ENCODE measurements at places on chromosomes 11 and 22.
A peak's percentile ranks its signal among the peaks of the same experiment; 100 is the strongest.

GRCh38 chr11:29012507-29012906 lies 904.3 kb downstream of the METTL15 start:
- DNase-seq = no peak

DNA sequence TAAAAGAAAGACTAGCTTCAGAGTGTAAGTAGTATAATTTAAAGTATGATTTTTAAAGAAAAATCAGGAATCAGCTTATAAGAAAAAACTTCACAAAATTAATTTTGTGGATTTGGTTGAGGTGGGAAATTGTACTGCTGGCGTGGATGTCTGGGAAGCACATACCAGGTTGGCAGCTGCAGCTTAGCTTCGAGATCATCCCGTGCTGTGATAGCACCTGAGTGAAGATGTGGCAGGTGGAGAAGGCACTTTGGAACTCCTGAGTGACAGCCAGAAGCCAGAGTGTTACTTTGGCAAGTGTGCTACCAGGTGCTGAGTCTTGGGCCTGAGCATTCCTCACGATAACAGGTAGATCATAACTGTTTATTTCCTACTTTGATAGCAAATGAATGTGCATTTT lies 17.7 kb downstream of the ZC3H12C start:
- DNase-seq = no peak

- no peak for DNase-seq
These were observed 149.7 kb upstream of the CADM1 start for GRCh38 chr11:115653926-115654325.

DNA sequence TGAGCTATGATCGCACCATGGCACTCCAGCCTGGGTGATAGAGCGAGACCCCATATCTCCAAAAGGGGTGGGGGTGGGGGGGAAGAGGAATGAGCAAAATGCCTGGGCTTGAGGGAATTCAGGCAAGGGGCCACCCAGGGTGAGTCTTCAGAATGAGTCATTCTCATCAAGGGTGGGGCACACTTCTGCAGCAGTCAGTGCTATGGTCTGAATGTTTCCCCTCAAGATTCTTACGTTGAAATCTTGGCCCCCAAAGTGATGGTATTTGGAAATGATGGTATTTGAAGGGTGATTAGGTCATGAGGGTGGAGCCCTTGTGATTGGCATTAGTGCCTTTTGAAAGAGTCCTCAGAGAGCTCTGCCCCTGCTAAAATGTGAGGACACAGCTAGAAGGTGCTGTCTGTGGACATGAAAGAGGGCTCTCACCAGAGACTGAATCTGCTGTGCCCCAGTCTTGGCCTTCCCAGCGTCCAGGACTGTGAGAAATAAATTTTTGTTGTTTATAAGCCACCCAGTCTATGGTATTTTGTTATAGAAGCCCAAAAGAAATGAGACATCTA lies 86.4 kb upstream of the THY1 start:
- peak; percentile 85 for DNase-seq

DNA sequence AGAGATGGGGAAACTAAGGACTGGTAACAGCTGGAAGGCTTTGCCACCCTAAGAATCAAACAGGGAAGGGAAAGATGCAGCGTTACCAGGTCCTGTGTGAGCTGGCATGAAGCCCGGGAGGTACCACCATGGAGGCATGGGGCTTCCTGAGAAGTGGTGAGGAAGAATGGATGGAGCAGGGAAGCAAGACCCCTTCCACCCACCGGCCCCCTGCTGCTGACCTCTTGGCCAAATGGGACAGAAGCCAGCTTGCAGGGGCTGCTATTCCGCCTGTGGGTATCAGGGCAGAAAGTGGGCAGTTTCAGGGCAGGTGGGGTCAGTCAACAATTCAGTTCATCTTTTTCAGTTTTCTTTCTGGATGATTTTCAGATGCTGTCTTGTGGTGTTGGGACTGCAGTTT lies 1099.9 kb downstream of the TBC1D22A start:
- no peak for DNase-seq

DNA sequence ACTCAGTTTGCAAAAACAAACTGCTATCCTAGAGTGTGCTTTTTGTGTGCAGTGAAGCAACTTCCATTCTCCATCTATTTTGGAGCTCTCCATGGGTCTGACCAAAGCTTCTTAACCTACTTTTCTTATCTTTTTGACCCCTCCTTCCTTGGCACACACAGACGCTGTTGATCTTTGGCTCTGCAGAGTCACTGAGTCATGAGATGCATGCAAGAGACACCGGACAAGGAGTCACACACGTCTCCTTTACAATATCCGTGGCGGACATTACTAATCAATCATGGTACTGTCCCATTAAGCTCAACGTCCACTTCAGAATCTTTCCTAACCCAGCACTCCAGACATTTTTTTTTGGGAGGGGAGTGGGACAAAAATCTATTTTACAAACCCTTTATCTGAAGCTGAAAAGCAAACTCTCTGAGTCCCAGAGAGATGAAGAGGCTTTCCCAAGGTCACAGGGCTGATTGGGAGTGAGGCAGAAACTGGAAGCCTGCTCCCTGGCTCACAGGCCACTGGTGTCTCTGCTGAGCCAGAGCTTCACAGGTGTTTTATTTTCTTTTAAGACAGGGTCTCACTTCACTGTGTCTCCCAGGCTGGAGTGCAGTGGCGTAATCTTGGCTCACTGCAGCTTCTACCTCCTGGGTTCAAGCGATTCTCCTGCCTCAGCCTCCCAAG lies 165.8 kb upstream of the SYT13 start:
- DNase-seq = no peak

GRCh38 chr11:94673951-94674491 lies 94.1 kb upstream of the AMOTL1 start:
- DNase-seq = no peak

- peak; percentile 55 for DNase-seq
These were observed 2.7 kb upstream of the PDE2A start for GRCh38 chr11:72676861-72677341.

DNA sequence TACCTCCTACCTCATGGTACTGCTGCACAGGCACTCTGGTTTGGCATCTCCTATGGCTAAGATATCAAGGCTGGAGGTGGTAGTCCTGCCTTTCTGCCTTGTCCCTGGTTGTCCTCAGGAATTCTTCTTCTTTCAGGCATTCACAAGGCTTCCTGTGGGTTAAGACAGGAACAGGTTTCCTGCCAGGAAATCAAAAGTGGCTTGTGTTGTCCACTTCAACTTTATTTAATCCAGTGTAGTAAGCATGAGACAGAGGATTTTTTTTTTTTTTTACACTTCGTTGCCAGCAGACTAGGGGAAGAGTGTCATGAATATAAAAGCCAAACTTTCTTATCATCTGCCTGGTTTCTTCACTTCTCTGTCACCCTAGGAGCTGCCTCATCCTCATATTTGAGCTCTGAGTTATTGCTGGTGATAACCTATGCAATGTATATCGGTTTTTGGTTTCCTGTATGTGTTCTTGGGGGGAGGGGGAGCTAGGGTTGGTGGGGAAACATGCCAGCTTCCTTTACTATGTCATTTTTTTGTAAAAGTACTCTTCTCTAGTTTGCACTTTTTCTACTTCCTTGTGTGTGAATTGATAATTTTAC lies 50.2 kb downstream of the XKR3 start:
- peak; percentile 4 for DNase-seq

DNA sequence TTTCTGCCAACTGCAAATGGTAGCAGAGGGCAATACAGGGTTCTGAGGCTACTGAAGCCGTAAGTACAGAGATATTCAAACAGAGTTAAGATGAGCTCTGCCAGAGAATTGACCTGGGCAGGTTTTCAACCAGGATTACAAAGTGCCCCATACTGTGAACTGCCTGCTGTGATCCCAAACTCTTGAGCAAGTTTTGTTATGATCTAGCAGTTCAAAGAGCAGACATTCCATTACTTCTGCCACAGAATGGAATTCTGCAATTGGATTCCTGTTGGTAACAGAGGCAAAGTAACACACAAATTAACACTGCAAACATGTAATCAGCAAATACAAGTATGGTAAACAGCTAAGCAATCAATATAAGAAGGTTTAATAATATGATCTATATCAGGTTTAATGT lies 31.2 kb downstream of the ALG9 start:
- no peak for DNase-seq

DNA sequence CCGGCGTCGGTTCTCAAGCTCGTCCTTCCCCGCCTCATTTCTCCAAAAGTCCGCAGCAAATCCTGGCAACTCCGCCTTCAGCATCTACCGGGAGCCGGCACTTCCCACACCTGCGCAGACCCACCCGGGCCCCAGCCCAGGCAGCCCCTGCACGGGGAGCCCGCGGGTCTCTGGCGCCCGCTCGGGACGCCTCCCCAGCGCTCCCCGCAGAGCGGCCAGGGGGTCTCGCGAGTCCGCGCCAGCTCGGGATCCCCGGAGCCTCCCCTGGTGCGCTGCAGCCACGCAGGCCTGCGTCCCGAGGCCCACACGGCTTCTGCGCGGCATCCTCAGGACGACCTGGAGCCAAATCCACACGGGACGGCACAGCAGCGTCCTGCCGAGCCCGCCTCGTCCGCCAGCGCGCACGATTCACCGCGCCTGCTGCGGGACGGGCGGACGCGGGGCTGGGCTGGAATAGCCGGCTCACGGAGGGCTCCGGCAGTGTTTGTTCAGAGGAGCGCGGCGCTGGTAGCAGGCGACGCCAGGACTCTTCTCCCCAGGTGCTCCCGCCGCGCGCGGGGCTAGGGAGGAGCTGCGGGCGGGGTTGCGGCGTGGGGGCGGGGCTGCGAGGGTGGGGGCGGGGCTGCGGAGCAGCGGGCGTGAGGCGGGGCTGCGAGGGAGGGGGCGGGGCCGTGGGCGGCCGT lies 816 bp upstream of the PHRF1 start:
- DNase-seq = no peak

DNA sequence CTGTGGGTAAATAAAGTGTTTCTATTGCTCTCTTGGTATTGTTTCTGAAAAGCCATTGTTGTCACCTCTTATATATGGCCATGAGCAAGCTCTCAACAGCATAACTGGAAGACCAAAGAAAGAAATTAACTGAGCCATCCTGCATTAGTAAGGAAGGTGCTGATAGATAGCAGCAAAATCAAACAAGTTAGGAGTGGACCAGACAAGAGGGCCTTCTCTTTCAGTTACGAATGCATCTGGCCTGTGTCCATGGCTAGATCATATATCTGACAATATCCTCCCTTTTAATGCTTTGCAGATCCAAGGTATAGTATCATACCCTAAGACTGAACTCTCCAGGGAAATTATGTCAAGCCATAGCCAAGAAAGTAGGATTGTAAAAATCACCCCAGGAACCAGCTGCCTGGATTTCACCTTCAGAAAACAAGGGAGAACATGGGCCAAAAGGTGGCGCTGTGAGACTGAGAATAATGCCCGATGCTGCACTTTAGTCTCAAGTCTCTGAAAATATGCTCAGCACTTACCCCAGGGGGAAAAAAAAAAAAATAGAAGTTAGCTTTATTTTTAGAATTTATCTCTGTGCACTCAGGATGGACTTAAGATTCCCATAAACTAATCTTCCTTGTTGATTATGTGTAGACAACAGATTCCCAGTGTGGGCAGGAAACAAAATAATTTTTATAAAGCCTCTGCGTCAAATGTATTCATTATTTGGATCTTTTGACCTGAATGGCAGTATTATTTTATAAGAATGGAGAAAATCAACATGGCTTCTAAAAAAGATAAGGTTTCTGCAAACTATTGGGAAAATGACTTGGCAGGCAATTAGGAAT lies 415.1 kb downstream of the ETS1 start:
- peak; percentile 88 for DNase-seq

DNA sequence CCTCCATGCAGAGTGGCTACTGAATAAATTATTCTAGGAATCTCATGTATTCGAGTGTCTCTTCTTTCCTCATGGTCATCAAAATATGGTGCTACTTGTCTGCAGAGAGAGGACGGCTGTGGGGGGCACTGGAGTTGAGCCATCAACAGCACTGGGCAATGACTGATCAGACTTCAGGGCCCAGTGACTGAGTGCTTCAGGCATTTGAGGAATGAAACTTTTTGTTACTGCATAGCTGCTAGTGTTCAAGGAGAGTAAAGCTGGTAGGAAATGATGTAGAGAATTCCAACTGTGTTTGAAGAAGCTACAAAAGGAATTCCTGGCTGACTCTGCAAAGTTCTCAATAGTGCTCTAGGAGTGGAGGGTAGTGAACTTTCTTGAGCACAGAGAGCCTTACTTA lies 277.7 kb downstream of the CADM1 start:
- no peak for DNase-seq

GRCh38 chr11:79942090-79942489 lies 501.3 kb upstream of the TENM4 start:
- no peak for DNase-seq

DNA sequence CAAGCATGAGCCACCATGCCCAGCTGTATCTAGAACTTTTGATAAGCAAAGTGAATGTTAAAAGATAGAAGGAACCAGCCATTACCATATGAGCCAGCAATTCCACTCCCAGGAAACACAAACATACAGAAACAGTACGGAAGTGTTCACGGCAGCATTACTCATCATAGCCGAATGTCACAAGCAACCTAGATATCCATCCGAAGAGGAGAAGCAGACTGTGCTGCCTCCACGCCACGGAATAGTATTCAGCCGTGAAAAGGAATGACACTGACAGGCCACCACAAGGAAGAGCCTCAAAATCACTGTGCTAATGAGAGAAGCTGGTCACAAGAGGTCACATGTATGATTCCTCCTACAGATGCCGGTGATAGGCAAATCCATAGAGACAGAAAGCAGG lies 17.6 kb upstream of the MGAT3 start:
- DNase-seq = peak; percentile 70

- DNase-seq = peak; percentile 8
These were observed 111.4 kb upstream of the TBCEL start for GRCh38 chr11:120912504-120912903.

GRCh38 chr11:72954860-72955259 lies 140.6 kb downstream of the ATG16L2 start:
- DNase-seq = no peak

DNA sequence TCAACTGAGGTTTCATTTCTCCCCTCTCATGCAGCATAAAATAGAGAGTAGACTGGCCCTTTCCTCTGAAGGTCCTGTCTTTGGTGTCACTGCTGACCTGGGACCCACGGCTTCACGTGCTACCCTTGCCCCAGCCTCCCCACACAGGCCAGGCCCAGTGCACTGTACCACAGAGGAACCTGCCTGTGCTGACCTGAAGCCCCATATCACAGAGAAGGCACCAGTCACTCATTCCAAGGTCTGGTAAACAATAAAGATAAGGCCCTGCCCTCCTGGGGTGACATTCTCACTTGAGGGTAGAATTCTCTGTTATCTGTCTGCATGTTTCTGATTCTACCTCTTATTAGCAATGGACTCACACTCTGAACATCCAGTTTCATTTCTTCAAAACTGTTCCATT lies 51.3 kb downstream of the RPL27A start:
- DNase-seq = no peak

- DNase-seq = no peak
These were observed 42.6 kb upstream of the SCUBE2 start for GRCh38 chr11:9133956-9134355.

GRCh38 chr11:62137881-62138629 lies 14.2 kb downstream of the INCENP start:
- no peak for DNase-seq

- no peak for DNase-seq
These were observed 63.6 kb upstream of the PAX6 start for GRCh38 chr11:31874631-31875191.

DNA sequence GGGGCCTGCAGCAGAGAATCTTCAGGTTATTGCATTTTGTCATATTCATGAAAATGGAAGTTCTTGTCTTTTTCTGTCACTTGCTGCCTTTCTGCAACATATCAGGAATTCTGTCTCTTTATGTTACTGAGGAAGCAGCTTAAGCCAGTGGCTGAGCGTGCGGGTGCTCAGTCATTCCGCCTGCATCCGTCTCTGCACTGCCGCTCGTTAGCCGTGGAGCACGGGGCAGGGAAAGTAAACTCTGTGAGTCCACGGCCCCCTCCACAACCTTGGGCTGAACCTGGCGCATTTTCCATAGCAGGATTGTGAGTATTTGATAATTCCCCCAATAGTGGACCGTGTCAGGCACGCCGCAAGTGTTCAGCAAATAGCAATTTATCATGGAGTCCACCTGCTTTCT lies 1007.7 kb downstream of the BRD1 start:
- DNase-seq = no peak

All from suppressor macrophage treated with lipopolysaccharide for 4 hours (primary cell).